ENCODE measurements at places on chromosomes 3 and 15. TPM values are rescaled to one million over a fixed set of nuclear protein-coding genes. Genes with fewer than 3 reads are reported as not detected.

- no peak for DNase-seq
These were observed 418.8 kb downstream of the MAGI1 start for GRCh38 chr3:65619888-65620287.

GRCh38 chr3:48402281-48402732, 27.6 kb downstream of the PLXNB1 start:
- DNase-seq = no peak

- no peak for DNase-seq
These were observed 137.4 kb upstream of the UBP1 start for GRCh38 chr3:33577588-33577987.

DNA sequence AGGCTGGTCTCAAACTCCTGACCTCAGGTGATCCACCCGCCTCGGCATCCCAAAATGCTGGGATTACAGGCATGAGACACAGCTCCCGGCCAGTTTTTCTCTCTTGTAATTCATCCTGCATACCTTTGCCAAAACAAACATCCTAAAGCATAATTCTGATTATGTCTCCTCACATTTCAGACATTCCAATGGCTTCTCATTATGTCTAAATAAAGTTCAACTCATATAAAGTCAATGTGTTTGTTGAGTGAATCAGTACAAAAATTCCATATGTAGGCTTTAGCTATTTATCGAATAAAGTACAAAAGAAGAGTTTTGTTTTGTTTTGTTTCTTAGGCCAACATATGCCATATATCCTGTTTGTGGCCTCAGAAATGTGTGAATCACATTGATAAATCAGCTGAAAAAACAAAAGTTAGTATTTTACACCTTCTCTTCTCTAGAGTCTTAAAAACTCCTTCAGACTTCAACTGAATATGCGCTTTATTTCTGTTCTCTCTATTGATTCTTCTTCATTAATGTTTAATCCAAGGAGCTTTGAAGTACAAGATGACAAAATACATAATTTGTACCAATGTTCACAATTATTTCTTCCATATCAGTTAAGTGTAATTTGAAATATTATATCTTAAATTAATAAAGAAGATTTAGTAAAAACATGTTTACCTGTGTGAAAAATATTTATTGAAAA, 165.8 kb downstream of the MECOM start:
- no peak for DNase-seq

GRCh38 chr3:23900744-23901143, 16.0 kb downstream of the NKIRAS1 start:
- no peak for DNase-seq

- no peak for DNase-seq
These were observed 14.9 kb downstream of the CBLB start for GRCh38 chr3:105853801-105854432.

GRCh38 chr3:50245251-50245745, 9.3 kb downstream of the GNAI2 start:
- no peak for DNase-seq

Gene WDR49
- total RNA-seq = 0.15 TPM

Gene GPR149
- total RNA-seq = not detected

Gene PLCH1
- total RNA-seq = 12.0 TPM

Gene LRRIQ4
- total RNA-seq = not detected

Gene PAK6
- 6.6 TPM for total RNA-seq

Data from endodermal cell (in vitro differentiated cells).